ENCODE measurements at places on chromosomes 11 and 22. TPM values are rescaled to one million over a fixed set of nuclear protein-coding genes. Genes with fewer than 3 reads are reported as not detected.

DNA sequence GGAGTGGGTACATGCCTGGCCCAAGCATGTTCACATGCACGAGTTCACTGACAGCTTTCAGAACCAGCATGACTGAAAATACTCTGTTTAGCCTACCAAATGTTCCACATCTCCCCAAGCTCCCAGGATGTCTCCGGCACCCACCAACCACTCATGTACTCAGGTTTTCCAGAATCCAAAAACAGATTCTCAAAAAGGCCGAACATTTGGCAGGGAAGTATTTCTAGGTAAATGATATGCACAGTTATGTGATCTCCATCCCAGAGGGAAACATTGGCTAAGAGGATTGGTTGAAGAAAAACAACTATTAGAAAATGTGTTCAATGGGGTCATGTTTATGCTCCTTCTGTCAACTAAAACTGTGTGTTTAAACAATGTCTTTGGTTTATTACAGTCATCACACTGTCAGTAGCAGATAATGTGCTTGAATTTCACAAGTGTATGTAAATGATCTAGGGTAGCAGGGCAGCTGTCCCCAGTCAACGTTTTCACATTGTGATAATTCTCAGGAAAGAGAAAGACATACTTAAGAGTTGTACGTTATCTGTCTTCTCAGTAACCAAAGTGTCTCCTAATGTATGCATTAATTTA lies 52.3 kb downstream of the BARX2 start:
- no peak for DNase-seq

The NAV2 gene
- 7.8 TPM for polyA plus RNA-seq

DNA sequence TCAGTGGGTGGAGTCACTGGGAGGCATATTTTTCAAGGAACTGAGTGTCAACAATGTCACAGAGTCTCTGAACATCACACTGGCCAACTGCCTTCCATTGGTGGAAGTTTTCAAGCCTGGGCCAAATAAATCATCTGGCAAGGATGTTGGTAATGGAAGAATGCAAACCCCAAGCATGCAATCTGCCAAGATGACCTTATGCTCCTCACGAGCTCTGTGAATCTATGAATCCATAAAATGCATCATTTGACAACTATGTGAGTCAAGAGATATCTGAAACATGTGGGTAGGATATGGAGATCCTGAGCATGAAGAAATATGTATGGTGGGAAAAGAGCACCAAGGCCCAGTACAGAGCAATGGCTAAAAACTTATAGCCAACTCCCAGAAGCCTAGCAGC lies 122.2 kb downstream of the PLEKHA7 start:
- no peak for DNase-seq

- no peak for DNase-seq
Observed at GRCh38 chr22:34849965-34850364, 216.0 kb upstream of the ISX start.

The TMEM191B gene
- 0.60 TPM for polyA plus RNA-seq

GRCh38 chr22:42912059-42912458 lies 55.0 kb upstream of the ARFGAP3 start:
- no peak for DNase-seq

The LUZP2 gene
- 0.41 TPM for polyA plus RNA-seq

DNA sequence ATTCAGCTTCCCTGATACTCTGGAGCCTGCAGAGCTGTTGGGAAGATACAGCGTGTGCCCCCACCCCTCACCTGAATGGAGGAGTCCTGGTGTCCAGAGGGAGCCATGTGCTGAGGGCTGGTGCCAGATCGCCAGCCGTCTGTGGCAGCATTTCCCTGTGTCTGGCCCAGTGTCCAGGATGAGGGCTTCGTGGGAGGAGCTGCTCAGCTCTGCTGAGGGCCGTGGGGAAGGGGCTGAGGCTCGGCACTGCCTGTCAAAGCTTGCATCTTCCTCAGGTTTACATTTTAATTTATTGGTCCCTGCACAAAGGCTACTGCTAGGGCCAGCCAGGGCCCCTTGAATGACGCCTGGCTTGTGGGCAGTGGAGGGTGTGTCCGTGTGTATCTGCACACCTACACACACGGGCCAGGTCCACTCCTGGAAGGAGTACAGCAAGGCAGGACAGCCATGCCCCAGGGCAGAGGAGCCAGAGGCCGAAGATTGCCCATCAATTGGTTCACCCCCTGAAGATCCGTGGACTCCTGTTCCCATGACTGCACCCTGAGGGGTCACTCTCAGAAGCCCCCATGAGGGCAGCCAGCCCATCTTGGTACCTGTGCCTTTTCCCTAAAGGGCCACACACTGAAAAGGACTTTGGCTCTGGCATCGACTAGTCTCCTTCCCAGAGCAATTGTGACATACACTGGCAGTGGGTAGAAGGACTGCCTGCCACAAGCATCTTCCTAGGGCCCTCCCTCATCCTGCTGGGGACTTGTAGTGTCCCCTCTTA lies 107.7 kb upstream of the PARVA start:
- DNase-seq: no peak

DNA sequence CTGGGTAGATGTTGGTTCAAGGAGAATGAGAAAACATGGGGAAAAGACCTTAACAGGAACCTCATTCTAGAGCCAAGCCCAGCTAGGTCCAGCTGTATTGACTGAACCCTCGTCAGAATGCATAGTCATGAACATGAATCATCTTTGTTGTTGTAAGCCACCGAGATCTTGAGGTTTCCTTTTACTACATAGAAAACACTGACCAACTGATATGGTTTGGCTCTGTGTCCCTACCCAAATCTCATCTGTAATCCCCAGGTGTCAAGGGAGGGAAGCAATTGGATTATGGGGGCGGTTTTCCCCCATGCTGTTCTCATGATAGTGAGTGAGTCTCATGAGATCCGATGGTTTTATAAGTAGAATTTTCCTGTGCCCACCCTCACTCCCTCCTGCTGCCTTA lies 19.4 kb upstream of the PHOX2A start:
- DNase-seq: no peak

DNA sequence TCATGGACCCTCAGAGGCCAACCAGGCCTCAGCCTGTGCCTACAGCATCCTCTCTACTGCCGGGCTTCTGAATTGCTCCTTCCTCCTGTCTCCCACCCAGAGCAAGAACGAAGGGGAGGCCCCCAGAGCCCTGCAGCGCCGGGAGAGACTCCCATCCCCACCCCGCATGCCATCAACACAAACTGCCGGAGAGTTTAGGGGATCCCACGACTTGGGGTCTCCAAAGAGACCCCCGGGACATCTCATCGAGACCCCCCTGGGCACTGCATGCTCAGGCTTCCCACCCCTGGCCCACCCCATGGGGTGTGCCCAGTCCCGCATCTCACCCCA lies 8.3 kb upstream of the CD81 start:
- no peak for DNase-seq

- DNase-seq: no peak
Observed at GRCh38 chr11:29343465-29344333, 673.1 kb downstream of the KCNA4 start.

The APOBEC3F gene
- polyA plus RNA-seq: 4.4 TPM

- no peak for DNase-seq
Observed at GRCh38 chr11:33689085-33689484, 11.5 kb downstream of the C11orf91 start.

The C11orf42 gene
- polyA plus RNA-seq: not detected

The OR6Q1 gene
- not detected for polyA plus RNA-seq

The ACRV1 gene
- 0.08 TPM for polyA plus RNA-seq

The DYNC2H1 gene
- 12.8 TPM for polyA plus RNA-seq

The ENTHD1 gene
- not detected for polyA plus RNA-seq

The GRIA4 gene
- polyA plus RNA-seq: not detected

The RAC2 gene
- 17.4 TPM for polyA plus RNA-seq

GRCh38 chr22:43174941-43175531 lies 11.9 kb downstream of the TTLL12 start:
- no peak for DNase-seq

Data from urinary bladder (tissue), 4 donors.